Cortex of kidney (tissue), 1 donor: ENCODE measurements at places on chromosomes 5 and 9.

- DNase-seq, result no peak
Measured at GRCh38 chr5:56876327-56876726, 33.1 kb upstream of the SETD9 start.

DNA sequence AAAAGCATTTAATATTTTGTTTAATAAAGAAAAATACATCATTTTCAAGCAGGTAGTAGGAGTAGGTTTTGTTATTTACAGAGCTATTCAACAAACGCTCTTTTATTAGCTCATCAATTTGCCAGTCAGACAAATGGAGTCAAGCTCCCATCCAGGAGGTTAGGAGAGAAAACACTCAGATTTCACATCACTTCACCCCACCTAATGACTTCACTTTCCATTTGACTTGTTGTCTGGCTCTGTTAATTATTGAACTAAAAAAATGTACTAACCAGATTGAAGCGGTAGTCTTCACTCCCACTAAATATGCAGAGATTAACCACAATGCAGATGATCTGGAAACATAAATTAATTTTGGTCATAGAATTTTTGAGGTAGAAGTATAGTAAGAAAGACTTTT, 193.6 kb upstream of the VCAN start:
- no peak for DNase-seq

DNA sequence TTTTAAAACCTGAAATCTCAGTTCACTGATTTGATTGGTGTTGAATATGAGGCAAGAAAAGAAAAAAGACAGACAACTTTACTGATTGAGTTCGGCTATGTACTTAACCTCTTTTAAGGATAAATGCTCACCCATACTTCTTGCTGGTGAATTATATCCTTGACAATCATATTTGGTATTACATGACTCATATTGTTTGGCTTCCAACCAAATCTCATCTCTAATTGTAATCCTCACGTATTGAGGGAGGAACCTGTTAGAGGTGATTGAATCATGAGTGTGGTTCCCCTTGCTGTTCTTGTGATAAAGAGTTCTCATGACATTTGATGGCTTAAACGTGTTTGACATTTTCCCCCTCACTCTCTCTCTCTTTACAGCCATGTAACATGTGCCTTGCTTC, 255.6 kb upstream of the IZUMO3 start:
- DNase-seq, result no peak

GRCh38 chr9:34276772-34277171, 52.3 kb downstream of the KIF24 start:
- DNase-seq, result no peak

DNA sequence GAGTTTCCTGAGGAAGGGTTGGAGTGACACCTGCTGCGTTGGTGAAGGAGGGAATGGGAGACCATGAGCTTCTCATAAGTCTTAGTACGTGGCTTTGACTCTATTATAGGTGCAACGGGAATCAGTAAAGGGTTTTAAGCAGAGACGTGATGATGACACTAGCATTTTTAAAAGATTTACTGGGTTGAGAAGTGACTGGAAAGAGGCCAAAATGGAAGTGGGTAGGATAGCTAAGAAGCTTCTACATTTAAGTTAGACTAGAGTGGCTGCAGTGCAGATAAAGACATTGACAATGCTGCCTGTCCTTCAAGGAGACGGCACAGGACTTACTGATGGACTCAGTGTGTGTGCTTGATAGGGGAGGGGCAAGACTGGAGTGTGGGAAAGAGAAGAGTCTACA, 6.2 kb downstream of the GAPT start:
- DNase-seq, result no peak

GRCh38 chr5:162434281-162434680, 366.7 kb downstream of the GABRG2 start:
- DNase-seq, result no peak

GRCh38 chr9:109600142-109600541, 102.0 kb upstream of the PTPN3 start:
- no peak for DNase-seq

DNA sequence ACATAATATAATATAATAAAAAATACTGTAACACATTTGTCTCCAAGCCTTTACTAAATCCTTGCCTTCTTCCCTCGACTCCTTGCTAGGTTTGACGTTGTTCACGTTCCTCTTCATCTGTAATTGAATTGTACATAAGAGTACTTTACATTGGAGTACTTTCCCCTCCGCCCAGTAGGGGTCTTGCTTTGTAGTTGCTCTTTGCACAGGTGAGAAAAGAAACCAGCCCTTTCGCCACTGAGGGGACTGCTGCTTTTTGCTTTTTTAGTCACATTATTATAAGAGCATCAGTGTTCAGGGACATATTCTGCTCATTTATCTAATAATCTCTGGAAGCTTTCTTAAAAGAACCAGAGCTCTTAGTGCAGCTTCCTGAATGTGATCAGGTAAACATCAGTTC, 115.0 kb downstream of the CETN3 start:
- no peak for DNase-seq

GRCh38 chr5:147893820-147894219, 12.5 kb downstream of the C5orf46 start:
- no peak for DNase-seq

DNA sequence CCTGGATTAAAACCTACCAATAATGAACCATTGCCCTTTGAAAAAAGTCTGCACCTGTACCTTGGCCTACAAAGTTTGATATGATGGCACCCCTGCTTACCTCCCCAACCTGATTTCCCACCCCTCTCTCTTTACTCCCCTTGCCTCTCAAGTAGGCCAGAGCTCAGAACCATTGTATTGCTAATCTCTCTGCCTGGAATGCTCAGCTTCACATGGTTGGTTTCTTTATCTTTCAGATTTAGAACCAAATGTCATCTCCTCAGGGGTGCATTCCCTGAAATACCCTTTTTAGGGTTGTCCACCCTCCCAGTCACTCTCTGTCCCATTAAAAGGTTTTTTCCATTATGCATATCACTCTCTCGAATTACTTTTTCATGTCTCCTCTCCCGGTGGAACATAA, 116.6 kb upstream of the VCAN start:
- no peak for DNase-seq

DNA sequence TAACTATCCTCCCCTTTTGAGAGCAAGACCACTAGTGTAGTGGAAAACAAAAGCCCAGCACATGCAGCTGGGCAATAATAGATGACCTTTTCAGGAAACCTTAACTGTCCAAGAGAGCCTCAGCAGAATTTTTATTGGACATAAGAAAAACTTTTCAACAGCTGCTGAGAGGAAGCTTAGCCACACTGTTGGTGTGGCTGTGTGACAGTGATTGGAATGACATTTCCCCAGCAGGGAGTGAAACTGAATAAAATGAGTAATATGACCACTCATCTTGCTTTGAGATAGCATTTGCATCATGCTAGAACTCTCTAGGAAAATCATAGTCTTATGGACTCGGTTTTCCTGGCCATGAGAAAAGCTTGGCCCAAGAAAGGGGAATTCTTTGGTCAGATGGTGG, 687.8 kb downstream of the SLCO4C1 start:
- DNase-seq, result no peak

- no peak for DNase-seq
Measured at GRCh38 chr9:129509533-129509928, 111.4 kb downstream of the C9orf50 start.

GRCh38 chr5:13866792-13867191, 77.7 kb downstream of the DNAH5 start:
- DNase-seq, result no peak

GRCh38 chr5:59212596-59212995, 629.7 kb downstream of the RAB3C start:
- DNase-seq, result no peak

DNA sequence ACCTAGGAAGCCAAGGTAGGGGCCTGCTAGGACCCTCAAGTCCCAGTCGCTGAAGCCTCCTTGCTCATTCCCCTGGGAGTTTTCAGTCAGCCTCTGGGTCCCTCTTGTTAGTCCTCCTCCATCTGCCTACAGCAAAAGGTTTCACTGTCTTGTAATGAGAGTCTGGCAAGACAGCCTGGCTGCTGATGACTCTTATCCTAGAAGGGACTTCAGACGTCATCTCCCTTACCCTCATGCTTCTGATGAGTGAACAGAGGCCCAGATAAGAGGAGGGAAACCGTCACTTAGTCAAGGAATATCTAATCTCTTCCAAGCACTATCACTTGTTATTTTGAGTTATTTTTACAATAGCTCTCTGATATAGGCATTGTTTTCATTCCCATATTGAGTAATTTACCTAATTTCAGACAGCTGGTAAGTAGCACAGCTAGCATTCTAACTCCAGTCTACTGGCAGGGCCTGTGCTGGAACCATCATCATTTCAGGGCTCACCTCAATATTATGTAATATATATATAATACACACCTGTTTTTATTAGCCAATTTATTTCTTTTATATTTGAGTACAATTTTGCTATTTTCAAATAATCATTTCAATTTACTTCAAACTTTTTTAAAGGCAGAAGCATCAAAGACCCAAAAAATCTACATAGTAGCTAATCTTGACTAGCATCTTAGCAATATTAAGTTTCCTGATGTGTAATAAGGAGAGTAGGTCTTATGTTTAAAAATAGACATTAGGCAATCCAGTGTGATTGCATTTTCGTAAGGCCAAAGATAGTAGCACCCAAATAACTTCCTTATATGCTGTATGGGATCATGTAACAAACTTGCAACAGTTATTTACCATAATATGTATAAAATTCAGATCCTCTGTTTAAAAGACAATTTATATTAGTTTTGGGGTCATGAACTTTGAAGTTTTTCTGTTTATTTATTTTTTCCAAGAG, 7.9 kb downstream of the CMYA5 start:
- DNase-seq, result no peak

GRCh38 chr9:27934471-27934870, 361.2 kb upstream of the C9orf72 start:
- DNase-seq, result no peak

DNA sequence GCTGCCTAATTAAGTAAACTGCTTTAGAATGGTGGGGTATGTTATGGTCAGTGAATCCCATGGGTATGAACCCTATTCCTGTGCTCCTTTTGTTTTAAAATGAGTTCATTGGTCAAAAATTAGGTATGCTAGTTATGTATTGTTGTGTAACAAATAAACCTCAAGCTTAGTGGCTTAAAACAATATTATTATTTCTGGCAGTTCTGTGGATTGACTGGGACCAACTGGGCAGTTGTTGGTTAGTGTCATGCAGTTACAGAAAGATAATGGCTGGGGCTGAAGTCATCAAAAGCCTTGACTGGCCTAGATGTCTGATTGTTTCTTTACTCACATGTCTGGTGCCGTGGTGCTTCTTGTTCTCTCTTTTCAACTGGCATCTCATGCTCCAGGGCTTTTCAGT, 8.9 kb upstream of the PTAR1 start:
- no peak for DNase-seq

DNA sequence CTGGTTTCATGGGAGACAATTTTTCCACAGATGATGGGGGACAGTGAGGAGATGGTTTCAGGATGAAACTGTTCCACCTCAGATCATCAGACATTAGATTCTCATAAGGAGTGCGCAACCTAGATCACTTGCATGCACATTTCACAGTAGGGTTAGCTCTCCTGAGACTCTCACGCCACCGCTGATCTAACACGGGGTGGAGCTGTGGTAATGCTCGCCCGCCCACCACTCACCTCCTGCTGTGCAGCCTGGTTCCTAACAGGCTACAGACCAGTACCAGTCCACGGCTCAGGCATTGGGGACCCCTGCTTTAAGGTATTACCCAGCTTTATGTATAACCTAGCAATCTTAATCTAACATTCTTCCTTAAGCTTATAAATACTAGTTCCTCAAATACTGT, 35.6 kb downstream of the TTC39B start:
- no peak for DNase-seq

- DNase-seq, result no peak
Measured at GRCh38 chr5:126023994-126024441, 399.2 kb upstream of the GRAMD2B start.

- DNase-seq, result no peak
Measured at GRCh38 chr5:139275956-139276355, 17.6 kb upstream of the MATR3 start.

GRCh38 chr9:110752766-110753165, 84.2 kb downstream of the MUSK start:
- no peak for DNase-seq

GRCh38 chr9:36938617-36939016, 95.5 kb downstream of the PAX5 start:
- DNase-seq, result no peak

GRCh38 chr5:135708481-135709207, 125.8 kb upstream of the SLC25A48 start:
- no peak for DNase-seq

GRCh38 chr5:111563031-111563822, 50.9 kb upstream of the STARD4 start:
- DNase-seq, result no peak

- DNase-seq, result no peak
Measured at GRCh38 chr5:147887026-147887627, 8.6 kb downstream of the SCGB3A2 start.

GRCh38 chr5:19497229-19497815, 490.7 kb downstream of the CDH18 start:
- DNase-seq, result no peak

DNA sequence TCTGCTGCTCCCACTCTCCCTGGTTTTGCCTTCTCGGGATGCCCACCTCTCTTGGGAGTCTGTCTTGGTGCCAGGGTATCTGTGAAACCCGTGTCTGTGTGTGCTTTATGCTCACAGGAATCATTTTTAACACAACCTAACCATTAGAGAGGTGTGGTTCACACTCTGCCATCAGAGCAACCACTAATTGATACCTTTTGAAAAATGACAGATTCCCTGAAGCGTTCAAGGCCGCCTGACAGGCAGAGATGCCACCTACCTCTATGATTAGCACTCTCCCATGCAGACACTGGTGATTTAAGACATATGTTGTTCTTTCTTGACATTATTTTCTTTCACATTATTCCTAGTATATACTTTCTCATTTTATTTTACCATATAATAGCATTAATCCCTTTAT, 207.3 kb upstream of the SGCD start:
- DNase-seq, result no peak

DNA sequence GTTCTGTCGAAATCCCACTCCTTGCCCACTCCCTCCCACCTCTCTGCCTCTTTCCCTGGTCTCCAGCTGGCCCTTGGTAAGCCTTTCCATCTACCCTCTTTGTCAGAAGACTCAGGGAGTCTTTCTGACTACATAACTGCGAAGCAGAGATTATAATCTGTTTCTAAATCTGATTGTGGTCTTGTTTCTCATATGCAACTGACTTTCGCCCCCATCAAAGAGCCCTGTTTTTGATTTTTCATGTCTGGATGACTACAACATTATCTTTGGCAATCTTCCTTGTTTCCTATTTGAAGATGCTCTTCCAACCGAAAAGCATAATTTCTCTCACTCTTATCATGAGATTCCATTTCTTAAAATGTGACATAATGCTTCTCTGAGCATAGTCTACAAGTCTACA, 218.2 kb upstream of the ADAMTSL1 start:
- no peak for DNase-seq

- no peak for DNase-seq
Measured at GRCh38 chr9:127202461-127203169, 62.0 kb upstream of the GARNL3 start.

GRCh38 chr9:112544477-112544876, 57.9 kb downstream of the KIAA1958 start:
- DNase-seq, result no peak
